ENCODE measurements at places on chromosomes 6 and 20.

DNA sequence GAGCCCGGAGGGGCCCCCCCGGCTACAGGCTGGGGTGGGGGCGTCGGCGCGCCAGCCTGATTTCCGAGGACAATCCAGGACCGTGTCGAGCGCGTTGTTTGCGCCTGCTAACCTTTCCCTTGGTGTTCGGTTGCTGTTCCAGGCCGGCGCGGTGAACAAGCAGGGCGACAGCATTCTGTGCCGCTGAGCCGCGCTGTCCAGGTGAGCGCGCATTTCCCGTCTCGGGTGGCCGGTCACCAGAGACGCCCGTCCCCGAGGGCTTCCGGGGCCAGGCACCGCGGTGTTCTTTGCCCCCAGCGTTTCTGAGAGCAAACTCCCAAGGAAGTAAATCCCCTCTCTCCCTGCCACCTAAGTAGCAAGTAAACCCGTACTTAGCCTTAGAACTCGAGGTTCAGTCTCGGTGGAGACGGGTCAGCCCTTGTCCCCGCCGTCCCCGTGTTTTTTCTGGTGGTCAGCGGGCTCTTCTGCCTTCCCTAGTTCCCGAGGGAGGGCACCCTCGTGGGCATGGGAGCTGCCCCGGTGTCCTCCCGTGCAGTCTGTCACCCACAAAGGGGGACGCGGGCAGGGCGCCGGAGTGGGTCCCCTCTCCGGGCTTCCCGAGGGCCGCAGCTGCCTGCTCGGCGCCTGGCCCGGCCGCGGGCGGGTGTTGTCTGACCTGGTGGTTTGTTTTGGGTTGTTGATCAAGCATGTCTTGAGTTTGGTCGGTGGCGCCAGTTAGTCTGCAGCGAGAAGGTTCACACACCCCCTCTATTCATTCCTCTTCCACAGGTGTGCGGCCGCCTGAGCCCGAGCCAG, 1.5 kb downstream of the ID4 start:
- no peak for DNase-seq

DNA sequence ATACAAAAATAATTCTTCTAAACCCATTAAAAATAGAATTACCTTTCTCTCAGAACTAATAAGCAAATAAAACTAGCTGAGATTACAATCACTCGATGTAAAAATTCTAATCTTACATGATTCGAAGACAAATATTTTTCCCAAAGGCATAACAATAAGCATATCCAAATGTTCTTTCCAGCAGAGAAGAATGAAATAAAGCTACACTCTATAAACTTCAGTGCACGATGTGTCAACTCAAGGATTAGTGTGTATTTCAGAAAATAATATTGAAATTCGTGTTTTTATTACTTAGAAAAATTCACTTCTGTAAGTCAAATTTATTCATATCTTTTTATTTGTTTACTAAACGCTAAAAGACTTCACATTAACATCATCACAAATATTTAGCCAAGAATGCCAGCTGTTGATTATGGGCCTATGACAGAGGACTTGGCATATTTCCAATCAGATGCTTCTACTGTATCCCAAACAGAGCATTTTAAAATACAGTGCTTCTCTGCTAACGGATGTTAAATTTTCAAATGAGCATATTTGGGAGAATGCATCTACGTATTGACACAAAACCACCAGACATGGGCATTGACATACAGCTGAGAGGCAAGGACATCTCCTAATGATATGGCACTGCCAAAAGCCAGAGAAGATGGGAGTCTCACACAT, 54.7 kb upstream of the PDE7B start:
- no peak for DNase-seq

DNA sequence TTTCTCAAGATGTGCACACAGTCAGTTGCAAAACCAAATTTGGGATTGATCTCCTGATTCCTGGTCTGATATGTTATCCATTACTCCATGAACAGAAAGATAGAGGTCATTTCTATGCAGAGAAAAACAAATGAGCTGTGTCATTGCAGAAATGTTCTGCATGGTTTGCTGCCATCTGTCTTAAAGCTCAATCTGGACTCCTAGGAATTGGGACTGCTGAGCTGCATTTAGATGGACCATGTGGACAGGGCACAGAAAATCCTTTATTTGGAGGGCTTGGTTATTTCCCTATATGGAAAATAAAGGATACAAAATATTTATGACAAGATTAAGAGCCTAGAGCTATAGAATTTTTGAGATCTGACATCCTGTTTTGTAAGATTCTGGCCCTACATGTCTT, 91.3 kb downstream of the ADGRB3 start:
- no peak for DNase-seq

- no peak for DNase-seq
Observed at GRCh38 chr6:79250107-79250514, 15.6 kb upstream of the HMGN3 start.

- no peak for DNase-seq
Observed at GRCh38 chr6:140427842-140428241, 1053.4 kb upstream of the CITED2 start.

GRCh38 chr6:160737934-160738333, 35.9 kb downstream of the PLG start:
- no peak for DNase-seq

DNA sequence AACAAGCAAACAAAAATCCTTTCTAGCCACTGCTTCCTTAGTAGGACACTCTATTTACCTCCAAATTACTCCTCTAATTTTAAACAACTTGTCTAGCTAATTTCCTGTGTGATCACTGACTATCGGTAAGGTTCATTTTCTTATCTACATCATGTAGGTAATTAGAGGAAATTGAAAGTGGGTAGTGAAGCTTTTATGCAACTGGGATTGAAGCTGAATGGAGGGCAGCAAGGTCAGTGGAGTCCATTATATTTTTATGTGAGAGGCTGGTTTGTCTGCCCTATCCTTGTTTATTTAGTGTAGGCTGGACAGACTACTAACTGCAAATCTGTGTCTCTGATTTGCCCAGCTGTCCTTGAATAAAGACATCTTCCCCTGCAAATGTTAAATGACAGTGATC, 88.5 kb upstream of the SIM1 start:
- no peak for DNase-seq

- no peak for DNase-seq
Observed at GRCh38 chr20:1816384-1817381, 78.5 kb upstream of the SIRPA start.

DNA sequence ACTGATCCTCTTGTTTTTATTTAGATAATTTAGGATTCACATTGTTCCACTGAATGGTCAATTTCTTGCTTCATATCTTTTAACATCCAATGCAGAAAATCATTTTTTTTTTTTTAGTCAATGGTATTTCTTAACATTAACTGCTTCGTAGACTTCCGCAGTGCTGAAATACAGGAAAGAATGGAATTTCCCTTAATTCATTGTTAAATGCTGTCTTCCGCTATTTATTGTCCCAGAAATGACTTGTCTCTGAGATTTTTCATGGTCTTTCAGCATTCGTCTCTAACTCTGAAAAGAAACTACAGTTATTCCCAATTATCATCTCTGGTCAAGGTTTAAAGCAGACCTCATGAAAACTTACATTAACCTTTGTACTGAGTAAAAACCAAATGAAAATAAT, 1029.1 kb upstream of the MANEA start:
- DNase-seq = no peak

DNA sequence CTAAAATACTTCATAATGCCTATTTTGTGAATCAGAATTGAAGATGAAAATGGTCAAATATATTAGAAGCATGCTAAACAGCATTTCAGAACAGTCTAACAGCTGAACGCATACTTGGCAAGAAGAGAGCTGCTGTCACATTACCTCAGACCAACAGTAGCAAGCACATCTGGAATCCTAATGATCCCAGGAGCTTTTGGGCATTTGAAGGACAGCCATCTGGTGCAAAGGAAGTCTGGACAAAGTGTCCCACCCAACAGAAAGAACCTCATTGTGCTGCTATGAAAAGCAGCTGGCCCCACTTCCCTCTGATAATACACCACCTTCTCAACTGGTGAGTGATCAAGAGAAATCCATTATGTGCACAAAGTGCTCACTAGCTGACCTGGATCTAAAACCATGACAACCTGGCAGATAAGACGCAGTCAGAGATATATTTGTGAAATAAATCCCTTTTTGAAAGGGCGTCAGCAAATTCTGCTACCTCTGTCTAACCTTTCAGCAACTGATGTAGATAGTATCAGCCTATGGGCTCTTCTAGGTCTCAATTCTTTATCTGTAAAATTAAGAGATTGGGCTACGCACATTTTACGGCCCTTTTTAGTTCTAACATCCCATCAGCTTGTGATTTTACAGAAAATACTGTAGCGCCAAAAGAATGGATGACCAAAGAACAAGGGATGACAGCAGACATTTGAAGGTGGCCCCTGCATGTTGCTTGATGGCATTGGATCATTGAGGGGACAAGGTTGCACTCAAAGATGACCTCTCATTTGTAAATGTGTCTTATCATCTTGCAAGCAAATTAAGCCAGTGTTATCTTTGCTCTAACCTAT, 78.7 kb downstream of the SGK1 start:
- no peak for DNase-seq

DNA sequence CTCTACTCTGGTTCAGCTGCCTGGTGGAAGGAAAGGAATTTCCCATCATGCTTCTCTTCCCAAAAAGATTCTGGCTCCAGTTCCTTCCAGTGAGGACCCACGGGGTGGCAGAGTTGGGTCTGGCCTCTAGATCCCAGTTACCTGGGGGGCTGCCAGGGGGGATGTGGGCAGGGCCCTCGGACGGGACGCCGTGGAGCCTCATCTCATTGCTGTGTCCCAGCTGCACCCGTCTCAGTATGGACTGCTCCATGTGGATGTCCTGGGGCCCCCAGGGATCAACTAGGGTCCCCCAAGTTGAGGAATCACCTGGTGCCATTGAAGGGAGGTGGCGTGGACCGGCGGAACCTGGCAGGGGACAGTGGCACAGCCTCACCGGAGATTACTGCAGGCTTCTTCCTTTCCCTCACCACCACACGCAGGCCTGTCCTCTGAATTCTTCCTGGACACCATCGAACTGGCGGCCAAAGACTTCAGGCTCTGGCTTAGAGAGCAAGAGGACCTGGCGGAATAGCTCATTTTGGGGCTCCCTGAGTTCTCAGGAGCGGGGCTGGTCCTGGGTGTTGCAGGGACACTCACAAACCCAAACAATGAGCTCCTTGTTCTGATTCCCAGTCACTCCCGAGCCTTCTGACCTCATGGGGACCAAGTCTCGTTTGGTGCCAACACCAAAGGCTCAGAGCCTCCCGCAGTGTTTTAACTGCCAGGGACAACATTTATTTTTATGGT, 8.5 kb downstream of the ZBP1 start:
- DNase-seq = no peak

DNA sequence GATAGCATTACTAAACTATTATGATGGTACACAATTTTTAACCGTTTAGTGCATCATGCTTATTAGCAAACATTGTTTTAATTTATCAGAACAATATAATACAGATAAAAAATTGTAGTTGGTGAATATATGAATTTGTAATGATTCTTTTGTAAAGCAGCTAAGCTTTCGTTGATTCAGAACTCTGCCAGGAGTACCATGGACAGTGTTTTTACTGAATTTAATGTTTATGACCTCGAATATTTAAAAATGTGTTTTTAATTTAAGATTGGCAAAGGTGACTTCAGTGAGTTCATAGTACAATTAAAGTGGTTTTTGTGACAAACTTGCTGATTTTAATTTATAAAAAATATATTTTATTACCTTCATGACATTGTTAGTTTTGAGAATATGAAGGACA, 10.0 kb downstream of the AFDN start:
- DNase-seq = no peak

DNA sequence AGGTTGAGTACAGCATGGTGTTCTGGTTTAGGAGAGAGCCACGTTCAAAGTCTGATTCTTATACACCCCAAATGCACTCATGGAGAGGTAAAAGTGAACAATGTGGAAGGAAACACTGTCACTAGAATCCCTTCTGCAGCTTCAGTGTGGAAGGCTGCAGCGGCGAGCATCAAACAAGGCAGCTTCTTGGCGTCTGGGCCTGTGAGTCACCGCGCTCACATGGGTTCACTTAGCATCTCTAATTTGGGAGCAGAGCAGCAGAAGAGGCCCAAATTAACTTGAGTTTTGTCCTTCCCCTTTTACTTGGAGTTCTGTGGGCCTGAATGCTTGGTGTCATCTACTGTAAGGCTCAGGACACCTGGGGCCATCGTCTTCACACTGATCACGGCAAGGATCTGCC, 10.9 kb upstream of the E2F1 start:
- no peak for DNase-seq

DNA sequence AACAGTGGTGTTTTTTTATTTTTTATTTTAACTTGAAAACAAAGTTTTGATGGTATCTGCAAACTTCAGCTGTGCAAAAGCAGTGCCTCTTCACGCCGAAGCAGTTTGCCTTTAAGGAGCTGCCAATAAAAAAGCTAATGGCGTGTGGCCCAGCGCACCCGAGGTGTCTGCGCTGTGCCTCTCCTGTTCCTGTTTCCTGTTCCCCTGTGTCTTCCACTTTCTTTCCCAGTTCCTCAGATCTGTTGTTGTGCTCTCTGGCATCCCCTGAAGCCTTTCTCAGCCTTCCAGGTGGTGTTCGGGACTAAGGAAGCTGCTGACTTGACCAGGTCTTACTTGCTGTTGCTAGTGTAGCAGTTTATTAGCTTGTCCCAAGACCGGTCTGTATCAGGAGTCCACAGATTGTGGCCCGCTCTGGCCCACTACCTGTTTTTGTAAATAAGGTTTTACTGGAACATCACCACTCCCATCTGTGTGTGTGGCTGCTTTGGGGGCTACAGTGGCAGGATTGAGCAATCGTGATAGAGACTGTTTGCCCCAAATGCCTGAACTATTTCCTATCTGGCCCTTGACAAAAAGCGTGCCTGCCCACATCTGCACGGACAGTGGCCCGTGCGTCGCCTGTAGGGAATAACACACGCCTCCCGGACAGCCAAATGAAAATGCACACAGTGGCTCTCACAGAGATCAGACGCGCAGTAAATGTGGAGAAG, 178.3 kb downstream of the TMEM242 start:
- no peak for DNase-seq

DNA sequence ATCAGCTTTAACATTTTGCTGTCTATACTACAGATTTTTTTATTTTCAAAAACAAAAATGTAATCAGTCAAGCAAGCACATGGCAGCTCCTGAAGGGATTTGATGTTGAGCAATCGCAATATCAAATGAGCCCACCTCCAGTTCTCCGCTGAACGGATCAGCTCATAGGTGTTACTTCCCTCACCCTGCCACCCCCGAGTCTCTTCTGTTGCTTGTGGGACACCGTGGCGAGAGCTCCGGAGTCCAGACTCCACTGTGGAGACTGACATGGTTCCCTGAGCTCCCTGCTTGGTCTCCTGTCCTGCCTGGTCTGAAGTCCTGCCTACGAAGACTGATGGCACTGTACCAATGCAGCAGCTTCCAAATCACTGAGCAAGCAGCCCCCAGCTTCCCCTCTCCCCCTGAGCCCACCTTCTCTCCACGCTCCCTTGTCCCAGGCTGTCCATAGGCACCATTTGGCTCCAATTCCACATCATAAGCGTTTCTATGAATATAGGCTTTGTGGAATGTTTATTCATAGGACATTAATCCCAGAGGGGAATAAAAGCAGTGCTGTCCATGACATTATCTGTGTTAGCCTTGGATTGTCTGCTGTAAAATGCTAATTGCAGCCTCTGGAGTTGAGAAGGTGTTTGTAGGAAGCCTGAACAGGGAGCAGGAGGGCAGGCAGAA, 162.2 kb downstream of the LY86 start:
- DNase-seq = no peak

All from esophagus squamous epithelium (tissue), 5 donors.